GOT3 (cell line): ENCODE measurements at places on chromosomes 1 and 21.

DNA sequence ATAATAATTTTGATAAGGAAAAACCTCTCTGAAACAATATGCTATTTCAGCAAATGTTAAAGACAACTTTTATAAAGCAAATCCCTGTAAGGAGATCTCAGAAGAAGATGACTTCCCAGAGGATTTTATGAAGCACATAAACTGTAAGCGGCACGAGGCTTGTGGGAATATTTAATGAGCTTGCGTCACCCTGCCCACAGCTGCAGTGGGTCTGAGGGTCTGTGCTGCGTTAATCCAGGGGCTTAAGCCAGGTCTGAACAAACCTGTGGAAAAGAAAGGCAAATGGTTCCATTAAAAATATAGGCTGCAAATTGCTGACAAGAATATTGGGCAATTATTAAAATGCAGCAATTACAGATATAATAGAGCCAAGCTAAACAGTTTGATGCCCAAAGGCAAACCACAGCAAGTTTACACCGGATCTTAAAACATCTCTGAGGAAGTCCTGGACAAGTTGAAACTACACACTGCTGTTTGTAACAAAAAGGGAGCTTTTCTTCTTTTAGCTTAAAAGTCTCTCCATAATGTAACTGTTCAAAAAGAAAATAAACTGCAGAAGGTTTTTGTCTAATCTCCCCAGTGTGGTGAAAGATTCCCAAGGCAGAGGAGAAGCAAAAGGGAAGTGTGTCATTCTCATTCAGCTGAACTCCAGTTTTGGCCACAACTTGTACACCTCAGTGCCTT, 21.8 kb downstream of the TGFBR3 start:
- no peak for DNase-seq

DNA sequence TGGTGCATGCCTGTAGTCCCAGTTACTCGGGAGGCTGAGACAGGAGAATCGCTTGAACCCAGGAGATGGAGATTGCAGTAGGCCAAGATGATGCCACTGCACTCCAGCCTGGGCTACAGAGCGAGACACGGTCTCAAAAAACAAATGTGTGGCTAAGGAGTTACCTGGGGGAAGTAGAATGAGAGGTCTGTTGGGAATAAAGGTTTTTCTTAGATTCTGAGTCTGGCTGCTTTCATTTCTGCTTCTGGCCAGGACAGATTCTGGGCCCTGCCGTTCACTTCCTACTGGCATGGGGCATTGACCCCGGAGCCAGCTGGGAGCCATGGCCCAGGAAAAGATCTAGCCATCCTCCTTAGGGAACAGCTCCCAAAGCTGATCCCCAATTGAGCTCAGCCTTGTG, 420 bp upstream of the DCDC2B start:
- DNase-seq = no peak

DNA sequence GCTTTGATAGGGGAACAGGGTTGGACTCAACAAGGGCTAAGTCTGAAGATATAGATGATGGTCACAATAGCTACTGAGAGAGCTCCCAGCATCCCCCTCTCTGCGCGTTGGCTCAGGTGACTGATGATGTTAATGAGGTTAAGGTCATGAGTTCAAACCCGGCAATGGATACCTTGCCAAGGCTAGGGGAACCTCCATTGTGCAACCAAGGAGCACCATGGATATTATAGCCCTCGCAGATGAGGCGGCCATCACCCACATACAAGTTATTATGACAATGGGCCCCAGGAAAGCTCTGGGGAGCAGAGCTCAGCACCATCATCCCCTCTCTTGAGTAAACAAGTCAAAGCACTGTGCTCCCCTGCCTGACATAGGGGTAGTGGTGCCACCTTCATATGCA, 8.2 kb downstream of the KCNA2 start:
- DNase-seq = no peak

DNA sequence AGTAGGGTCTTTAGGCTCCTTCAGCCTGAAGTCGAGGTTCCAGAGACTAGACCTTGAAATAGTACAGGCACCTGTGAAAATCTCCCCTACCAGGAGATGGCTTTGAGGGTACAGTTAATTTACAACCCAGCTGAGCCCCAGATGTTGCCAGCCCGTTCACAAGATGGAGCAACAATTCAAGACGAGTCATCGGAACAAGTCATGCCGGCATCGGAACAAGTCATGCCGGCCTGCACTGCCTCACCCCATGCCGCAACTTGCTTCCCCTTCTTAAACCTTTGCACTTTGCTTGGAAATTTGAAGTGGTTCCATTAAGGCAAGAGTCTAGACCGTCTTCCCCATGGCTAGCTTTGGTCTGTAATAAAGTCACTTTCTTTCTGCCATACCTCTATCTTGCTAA, 16.0 kb downstream of the HHAT start:
- DNase-seq = no peak

DNA sequence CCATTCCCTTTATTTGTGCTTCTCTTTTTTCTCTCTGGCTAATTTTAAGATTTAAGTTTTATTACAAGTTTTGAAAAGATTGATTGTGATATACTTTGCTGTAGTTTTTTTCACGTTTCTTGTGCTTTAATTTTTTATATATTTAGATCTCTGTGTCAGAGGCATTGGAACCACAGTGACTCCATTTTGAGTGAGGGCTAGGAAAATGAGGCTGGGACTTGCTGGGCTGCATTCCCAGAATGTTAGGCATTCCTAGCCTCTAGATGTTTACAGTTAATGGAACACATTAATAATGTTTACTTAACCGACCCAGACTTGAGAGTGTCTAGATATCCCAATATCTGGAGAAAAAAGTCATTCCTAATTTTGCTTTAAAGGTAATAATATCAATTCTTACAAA, 939.4 kb downstream of the BRINP3 start:
- no peak for DNase-seq

DNA sequence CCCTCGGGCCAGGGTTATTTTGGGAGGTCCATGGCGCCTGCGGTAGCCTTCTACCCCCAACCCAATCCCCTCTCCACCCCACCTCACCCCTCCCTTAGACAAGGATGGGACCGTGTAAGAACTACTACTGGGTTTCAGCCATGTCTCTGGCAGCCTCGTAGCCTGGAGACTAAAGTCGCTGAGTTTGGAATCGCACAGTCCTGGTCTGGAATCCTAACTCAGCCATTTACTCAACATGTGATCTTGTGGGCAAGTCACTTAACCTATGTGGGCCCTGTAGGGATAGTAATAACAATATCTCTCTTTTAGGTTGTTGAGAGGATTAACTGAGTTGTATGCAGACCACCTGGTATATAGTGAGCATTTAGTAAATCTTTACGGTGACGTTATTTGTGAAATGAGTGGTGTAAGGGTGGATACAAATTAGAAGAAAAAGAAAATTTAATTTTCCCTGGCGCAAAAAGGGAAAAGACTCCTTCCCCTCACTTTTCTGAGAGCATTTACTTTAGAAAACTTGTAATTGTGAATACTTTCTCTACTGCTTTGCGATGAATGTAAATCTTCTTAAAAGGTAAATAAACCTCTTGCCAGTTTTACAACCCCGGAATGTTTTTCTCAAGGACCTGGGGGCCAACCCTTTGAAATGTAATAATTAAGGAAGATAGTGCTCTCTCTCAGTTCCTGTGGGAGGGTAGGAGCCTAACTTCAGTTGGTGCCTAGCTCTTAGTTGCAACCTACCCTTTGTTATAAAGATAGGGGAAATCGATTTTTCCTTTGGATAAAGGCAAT, 615 bp upstream of the MRPS15 start:
- DNase-seq = no peak

GRCh38 chr1:1781526-1781903, 3.2 kb upstream of the NADK start:
- DNase-seq = no peak

GRCh38 chr1:19424651-19425570, 60.4 kb downstream of the CAPZB start:
- no peak for DNase-seq

DNA sequence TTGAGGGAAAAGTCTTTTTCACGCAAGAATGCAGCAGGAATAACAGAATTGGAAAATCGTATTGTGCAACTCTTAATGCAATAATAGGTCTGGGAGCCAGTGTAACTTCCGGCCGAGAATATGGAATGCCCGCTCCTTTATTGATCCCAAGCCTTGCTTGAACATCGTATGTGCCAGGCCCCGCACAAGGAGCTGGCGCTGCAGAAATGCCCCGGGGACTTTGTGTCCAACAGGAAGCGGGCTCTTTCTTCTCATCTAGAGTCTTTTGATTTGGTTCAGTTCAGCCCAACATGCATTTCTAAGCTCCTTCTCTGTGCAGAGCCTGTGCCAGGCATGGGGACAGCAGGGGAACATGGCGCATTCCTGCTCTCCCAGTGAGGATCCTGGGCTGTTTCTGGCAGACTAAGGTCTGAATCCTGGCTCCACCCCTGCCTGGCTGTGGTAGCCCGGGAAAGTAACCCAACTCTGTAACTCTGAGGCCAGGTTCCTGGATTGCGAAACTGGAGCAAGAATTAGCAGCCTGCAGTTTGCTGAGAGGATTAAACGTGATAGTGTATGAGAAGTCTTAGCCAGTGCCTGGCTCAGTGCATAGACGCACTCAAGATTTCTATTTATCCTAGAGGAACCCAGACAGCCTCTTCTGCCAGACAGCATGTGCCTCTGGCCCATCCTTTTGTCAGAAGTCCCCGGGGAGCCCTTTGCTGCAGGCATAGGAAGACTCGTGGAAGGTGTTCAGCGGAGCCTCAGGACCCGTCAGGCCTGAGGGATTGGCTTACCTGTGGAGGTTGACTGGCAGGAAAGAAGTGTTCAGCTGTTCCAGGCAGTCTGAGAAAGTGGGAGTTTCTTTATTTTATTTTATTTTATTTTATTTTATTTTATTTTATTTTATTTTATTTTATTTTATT, 987 bp upstream of the CDCP2 start:
- DNase-seq = no peak

DNA sequence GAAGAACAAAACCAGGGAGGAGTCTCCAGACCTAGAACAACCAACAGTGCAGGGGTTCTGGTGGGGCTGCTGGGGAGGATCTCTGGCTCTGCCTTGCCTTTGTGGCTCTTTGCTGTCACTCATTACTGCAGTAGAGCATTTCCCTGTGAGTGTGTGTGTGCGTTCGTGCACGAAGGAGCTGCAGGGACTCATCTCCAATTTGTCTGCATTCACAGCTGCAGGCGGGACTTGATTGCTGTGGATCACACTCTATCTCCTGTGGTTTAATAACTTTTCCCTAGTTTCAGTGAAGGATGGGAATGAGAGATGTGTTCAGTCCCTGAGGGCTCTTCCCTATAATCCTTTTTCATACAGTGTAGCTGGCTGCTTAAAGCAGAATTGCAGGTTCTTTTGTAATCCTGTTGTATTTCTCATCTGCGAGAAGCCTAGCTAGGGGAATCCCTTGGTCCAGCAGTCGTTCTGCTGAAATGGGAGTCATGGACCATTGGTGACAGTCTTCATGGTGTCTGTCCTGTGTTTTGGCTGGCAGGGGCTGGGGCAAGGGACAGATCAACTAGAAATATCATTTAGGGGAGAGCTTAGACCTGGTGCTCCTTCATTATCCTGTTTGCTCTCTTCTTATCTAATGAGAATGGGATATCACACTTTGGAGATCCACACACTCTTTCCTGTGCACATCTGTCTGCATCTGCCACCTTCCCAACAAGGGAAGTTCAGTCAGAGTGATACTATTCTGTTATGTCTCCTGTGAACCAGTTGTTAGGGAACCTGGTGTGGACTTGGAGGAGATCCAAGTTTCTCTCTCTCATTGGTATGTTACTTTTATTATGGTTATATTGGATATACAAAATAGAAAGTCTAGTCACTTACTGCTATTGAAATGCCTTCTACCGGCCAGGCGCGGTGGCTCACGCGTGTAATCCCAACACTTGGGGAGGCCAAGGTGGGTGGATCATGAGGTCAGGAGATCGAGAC, 3.0 kb downstream of the PCP4L1 start:
- DNase-seq = no peak

- DNase-seq = no peak
These were observed 10.6 kb downstream of the TRIM67 start for GRCh38 chr1:231172411-231172810.

GRCh38 chr1:54836594-54836993, 35.5 kb upstream of the TTC22 start:
- no peak for DNase-seq

- DNase-seq = no peak
These were observed 32.5 kb upstream of the SMYD2 start for GRCh38 chr1:214248311-214249085.
